ENCODE measurements at places on chromosomes 2 and 18.

GRCh38 chr2:59077981-59078531 lies 836.9 kb upstream of the FANCL start:
- no peak for DNase-seq

DNA sequence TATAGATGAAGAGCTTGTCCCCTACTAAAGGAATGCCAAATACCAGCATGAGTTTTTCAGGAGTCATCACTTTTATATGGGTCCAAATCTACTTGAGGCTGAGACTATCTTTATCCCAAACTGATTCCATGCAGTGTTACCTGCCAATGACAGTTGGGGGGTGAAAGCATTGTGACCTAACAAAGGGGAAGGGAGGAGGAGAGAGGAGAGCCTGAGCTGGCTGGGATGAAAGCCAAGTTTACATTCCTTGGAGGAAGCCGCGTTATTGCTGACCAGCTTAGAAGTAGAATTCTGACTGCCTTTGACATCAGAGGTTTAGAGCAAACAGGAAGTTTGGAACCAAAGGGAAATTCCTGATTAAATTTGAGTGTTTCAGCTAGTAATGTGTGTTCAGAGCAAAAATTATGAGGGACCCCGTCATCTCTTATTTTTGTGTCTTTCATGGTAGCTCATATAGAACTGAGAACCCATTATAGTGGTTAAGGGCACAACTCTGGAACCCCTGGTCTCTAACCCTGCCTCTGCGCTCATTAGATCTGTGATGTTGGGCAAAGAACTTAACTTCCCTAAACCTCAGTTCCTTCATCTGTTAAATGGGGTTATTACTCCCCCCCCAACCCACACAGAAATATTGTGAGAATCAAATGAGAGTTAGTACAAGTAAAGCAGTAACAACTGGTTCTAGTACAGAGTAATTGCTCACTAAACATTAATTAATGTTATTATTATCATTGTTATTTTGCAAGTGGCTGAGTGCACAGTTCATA lies 199.3 kb upstream of the EPAS1 start:
- DNase-seq, result no peak

DNA sequence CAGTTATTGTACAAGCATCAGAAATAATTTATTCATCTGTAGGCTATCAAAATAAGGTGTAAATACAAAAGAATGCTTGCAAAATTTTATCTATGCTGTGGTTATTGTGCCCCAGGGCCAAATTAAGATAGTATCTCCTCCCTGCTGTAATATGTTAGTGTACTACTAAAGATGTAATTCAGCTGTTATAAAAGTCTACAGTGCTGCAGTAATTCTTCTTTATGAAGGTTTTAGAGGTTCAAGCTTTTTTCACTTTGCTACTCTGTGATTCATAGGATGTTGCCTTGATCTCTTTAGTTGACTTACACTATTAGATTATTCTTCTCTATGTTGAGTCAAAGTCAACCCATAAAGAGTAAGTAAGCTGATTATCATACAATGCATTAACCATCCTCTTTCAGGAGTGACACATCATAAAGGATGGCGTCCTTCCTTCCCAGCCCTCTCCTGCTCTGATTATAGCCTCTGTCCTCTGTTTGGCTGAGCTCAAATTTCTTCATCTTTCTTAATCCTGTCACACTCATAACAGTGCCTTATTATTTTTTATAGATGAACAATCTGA lies 29.3 kb upstream of the DYNAP start:
- DNase-seq, result no peak

DNA sequence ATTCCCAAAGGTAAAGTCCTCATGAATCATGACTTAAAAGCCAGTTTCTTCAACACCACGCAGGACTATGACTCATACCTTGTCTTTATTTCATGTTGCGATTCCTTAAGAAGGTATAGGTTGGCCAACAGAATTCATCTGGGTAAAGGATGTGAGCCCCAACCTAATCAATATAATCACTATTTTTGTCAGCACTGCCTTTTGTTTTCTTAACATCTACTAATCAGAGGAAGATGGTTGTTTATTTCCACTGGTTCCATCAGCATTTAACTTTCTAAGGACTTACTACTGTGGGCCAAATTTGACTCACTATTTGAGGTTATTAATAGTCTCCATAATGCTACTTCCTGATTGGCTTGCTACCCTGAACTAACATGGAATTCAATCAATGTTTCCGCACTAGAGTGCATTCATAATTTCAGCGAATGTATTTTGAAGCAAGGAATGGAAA lies 78.6 kb downstream of the SCG2 start:
- DNase-seq, result no peak
